Uterus (tissue), 4 donors: ENCODE measurements at places on chromosomes 4 and X. TPM values are rescaled to one million over a fixed set of nuclear protein-coding genes. Genes with fewer than 3 reads are reported as not detected.

DNA sequence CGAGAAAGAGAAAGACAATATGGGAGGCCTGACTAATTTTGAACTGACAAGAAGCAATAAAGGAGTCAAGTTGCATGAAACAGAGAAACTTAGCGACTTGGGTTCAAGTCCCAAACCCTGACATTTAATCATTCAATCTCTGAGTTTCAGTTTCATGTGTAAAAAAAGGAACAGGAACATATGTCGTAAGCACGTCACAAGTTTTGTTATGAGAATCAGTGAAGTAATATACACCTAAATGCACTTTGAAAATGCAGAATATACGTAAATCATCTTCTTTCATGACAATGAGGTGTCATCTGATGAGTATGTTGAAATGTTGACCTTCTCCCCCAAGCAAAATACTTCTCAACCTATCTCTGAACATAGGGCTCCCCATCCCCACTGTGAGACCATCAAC, 10.4 kb downstream of the ACOT9 start:
- DNase-seq = no peak

- DNase-seq = no peak
These were observed 236.2 kb upstream of the NUDT6 start for GRCh38 chr4:123158576-123158975.

GRCh38 chr4:98555798-98556445, 102.5 kb downstream of the TSPAN5 start:
- no peak for DNase-seq

GRCh38 chr4:29336861-29337260, 1383.3 kb upstream of the PCDH7 start:
- no peak for DNase-seq

DNA sequence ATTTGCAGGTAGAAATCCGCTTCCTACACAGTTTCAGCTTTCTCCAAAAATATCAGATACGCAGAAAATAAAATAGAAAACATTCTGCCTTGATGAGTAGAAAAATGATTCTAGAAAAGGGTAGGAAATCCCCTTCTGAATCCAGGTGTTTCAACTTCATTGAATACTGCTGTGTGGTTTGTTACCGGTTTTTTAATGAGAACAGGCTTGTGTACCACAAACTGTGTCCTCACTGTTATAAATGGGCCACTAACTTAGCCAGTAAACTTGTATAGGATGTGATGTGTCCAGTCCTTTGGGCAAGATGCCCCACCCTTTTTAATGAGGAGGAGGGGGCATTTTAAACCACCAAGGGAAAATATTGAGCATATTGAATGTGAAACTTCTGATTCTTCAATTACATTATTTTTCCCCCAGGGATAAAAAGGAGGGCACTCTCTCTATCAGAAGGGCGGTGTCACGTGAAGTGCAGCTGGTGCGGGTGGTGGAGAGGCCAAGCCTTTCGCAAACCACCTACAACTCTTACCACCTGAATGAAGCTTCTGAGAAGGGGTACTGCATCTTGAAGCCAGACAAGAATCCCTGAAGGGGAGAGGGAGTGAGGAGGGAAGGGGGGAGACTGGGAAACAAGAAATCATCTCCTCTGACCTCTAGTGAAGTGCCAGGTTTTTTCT, 4.5 kb downstream of the CXXC4 start:
- no peak for DNase-seq

DNA sequence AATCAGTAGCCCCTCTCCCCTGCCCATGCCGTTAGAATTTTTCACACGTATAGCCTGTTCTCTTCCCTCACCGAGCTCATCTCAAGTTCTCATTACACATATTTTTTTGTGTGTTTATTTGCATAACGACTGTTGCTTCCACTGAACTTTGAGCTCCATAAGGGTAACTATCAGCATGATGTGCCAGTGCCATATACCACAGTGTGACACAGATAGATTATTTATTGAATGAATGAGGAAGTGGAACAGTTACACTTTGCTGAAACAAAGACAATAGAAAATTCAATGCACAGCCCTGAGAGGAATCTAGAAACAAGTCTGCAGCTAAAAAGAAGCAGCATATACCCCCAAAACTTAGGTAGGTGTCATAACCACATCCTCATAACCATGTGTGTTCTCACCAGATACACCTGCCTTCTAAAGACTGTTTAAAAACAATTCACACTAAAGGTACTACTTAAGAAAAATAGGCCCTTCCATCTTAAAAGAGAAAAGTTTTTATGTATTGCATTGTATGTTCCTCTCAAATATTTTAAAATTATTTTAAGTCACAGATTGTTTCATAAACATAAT, 389.9 kb downstream of the PACRGL start:
- no peak for DNase-seq

- peak; percentile 23 for DNase-seq
These were observed 362 bp downstream of the NCAPG start for GRCh38 chr4:17811078-17811603.

DNA sequence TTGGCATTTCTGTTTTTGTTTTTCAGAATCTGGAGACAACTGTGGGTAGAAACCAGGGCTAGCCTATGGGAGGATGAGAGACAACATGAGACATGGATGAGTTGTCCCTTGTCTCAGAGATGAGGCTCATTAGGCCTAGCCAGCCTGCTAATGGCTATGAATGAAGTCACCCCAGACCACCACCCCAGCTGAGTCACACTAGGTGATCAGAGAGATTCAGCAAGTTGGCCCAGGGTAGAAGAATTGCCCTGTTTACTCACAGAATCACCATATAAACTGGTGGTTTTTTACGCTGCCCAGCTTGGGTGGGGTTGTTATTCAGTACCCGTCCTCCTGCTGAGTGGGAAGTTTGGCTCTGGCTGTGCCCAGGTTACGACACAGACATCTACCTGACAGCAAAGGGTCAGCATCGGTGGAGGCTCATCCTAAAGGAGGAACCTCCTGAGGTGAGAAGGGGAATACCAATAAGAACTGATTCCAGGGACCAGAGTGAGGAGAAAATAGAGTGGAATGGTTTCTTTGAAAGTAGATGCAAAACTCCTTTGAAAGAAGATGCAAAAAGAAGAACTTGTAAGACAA, 17.2 kb upstream of the ARSJ start:
- no peak for DNase-seq

DNA sequence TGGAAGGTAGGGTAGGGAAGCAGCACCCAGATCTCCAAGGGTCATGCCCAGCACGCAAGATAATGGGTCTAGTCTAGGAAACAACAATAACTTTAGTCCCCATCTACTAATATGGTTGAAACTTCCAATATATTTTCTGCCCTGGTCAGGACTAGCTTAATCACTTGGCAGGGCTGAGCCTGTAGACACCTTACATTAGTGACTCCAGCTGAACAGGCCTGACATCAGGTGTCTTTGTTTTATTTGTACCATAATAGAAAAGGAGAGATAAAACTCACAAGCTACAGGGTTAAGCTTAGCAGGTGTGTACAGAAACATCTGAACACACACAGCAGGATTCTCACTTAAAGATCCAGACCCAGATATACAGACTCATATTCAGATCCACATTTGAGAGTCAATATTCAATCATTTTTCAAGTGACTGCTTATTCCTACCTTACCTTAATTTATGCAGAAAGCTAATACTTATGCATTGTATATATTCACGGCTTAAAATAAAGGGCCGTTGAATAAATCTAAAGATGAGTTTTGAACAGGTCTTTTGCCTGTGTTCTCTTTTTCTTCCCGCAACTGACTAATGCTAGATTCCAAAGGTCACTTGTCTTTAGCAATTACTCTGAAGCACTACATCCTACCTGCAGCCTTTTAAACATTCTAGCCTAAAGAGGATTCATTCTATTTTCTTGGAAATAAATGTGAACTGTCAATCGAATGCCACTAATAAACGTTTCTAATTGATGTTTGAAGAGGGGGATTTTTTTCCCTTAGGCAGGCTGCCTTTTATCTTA, 745.3 kb downstream of the RPA4 start:
- DNase-seq = no peak

DNA sequence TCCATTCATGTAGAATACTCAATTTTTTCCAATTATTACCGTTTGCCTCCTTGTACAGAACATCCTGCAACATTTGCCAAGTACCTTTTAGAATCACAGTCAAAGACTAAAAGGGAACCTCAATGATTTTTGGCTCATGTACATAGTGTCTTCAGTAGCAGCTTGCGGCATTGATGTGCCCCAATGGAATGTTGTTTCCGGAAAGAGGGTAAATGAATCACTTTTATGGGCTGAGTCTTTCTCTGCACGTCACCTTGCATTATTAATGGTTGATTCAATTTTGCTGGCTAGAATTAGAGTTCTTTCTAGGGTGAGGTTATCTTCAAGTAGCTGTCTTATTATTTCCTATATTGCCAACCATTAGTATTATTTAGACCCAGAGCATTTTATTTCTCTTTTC, 116.9 kb upstream of the GABRA2 start:
- no peak for DNase-seq

Gene JADE1
- 18.7 TPM for total RNA-seq

Gene MAGEB6
- not detected for total RNA-seq

Gene MTCP1
- 28.3 TPM for total RNA-seq

Gene KLHL34
- total RNA-seq = not detected

Gene ANOS1
- total RNA-seq = 1.8 TPM
